Cardiac septum (tissue), 1 donor: ENCODE measurements at places on chromosomes 1 and 21. TPM values are rescaled to one million over a fixed set of nuclear protein-coding genes. Genes with fewer than 3 reads are reported as not detected.

Gene OR2L13
- not detected for total RNA-seq

Gene NUDT4B
- total RNA-seq, result not detected

Gene NHLH1
- not detected for total RNA-seq

Gene MCOLN2
- 0.13 TPM for total RNA-seq

Gene ZBTB17
- total RNA-seq, result 24.9 TPM

Gene ERICH3
- total RNA-seq, result 0.11 TPM

Gene FCRL5
- 0.30 TPM for total RNA-seq

Gene NGF
- total RNA-seq, result 2.1 TPM

Gene BLACAT1
- not detected for total RNA-seq

Gene MAPKAPK2
- 242 TPM for total RNA-seq

Gene PLPPR5
- not detected for total RNA-seq

Gene METTL13
- 14.4 TPM for total RNA-seq

Gene CHD5
- total RNA-seq, result 0.81 TPM

Gene SPRR5
- total RNA-seq, result not detected

Gene ADGRB2
- total RNA-seq, result 7.7 TPM

Gene TRPM2
- total RNA-seq, result 1.2 TPM

Gene SPRR1A
- total RNA-seq, result not detected

Gene CASQ2
- 1,254 TPM for total RNA-seq

Gene ZNF695
- not detected for total RNA-seq

Gene S100A7
- total RNA-seq, result not detected

Gene KMO
- 0.13 TPM for total RNA-seq

Gene MATN1
- not detected for total RNA-seq

Gene CASZ1
- total RNA-seq, result 82.0 TPM

Gene NAXE
- 91.4 TPM for total RNA-seq

Gene UBXN10
- total RNA-seq, result 0.30 TPM

Gene UMODL1
- not detected for total RNA-seq

Gene RAB42
- 1.1 TPM for total RNA-seq

Gene S100A4
- 107 TPM for total RNA-seq

Gene PRKCZ
- 13.9 TPM for total RNA-seq

Gene LCE1A
- not detected for total RNA-seq
